ENCODE measurements at places on chromosomes 4 and X. TPM values are rescaled to one million over a fixed set of nuclear protein-coding genes. Genes with fewer than 3 reads are reported as not detected.

The MAGEA11 gene
- total RNA-seq: not detected

The MAOB gene
- not detected for total RNA-seq

The SSX5 gene
- not detected for total RNA-seq

The ENPEP gene
- 0.14 TPM for total RNA-seq

The HSFX3 gene
- total RNA-seq: not detected

The COL4A5 gene
- 12.8 TPM for total RNA-seq

The MAGEB17 gene
- total RNA-seq: not detected

The N4BP2 gene
- total RNA-seq: 2.4 TPM
